ENCODE measurements at places on chromosomes 1 and 21. TPM values are rescaled to one million over a fixed set of nuclear protein-coding genes. Genes with fewer than 3 reads are reported as not detected.

KPRP gene
- total RNA-seq = not detected

CRYZ gene
- total RNA-seq = 22.3 TPM

SPRR1B gene
- total RNA-seq = not detected

KRTAP12-2 gene
- total RNA-seq = not detected

TMEM82 gene
- total RNA-seq = not detected

PLA2G2D gene
- not detected for total RNA-seq

DMBX1 gene
- not detected for total RNA-seq

KANK4 gene
- not detected for total RNA-seq

MCOLN3 gene
- total RNA-seq = 2.7 TPM

SH2D2A gene
- total RNA-seq = 1.8 TPM

MX2 gene
- total RNA-seq = 58.7 TPM

DRAXIN gene
- total RNA-seq = not detected

SPRR2E gene
- not detected for total RNA-seq
